ENCODE measurements at places on chromosomes 5 and 9.

GRCh38 chr5:32531885-32532520 is 53.4 kb upstream of the SUB1 start:
- peak; percentile 31 for DNase-seq

DNA sequence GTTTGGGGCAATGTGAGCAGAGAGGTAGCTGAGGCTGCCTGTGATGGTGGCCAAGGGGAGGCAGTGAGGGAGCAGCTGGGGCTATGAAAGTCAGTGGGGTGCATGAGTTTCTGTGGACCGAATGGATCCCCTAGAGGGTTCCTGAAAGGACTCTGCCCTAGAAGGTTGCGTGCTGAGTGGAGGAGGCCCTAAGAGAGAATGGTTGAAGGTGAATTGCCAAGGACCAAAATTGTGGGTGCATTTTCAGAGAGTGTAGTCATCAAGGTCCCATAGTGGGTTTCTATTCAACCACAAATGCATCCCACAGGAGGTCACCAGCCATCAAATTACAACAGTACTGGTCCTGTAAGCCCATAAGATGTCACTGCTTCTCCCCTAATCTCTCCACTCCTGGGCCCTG is 298.3 kb downstream of the CDK5RAP2 start:
- no peak for DNase-seq

- no peak for DNase-seq
Observed at GRCh38 chr9:80699511-80699998, 989.8 kb downstream of the TLE1 start.

DNA sequence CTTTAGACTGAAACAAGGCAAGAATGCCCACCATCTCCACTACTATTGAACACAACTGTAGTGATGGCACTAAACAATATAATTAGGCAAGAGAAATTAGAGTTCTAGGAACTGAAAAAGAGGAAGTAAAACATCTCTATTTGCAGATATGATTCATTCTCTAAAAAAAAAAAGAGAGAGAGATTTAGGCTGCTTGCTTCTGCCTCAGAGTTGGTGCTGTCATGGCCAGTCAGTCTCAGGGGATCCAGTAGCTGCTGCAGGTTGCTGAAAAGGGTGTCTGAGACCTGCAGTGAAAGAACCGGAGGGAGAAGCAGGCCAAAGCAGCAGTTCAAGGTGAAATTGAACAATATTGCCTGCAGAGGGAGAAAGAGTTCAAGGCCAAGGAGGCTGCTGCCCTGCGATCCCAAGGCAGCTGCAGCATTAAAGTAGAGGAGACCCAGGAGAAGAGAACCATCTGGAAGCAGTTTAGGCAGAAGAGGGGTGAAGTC is 72.5 kb downstream of the AP3B1 start:
- DNase-seq = no peak

DNA sequence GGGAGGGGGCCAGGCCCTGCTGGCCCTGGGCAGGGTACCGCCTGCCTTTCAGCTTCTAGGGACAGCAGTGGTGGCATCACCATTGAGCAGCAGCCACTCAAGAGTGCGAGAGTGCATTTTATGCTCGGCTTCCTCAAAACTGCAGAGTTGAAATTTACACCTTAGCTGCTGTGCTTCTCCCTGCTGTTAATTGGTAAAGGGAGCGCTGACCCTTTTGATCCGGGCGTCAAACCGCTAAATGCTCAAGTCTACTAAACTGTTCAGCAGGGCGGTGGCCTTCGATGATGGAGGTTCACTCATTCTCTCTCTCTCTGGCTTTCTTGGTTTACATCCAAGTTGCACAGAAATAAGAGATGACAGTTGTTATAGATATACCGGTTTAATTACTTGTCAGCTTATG is 368.6 kb upstream of the IRX2 start:
- DNase-seq = no peak

DNA sequence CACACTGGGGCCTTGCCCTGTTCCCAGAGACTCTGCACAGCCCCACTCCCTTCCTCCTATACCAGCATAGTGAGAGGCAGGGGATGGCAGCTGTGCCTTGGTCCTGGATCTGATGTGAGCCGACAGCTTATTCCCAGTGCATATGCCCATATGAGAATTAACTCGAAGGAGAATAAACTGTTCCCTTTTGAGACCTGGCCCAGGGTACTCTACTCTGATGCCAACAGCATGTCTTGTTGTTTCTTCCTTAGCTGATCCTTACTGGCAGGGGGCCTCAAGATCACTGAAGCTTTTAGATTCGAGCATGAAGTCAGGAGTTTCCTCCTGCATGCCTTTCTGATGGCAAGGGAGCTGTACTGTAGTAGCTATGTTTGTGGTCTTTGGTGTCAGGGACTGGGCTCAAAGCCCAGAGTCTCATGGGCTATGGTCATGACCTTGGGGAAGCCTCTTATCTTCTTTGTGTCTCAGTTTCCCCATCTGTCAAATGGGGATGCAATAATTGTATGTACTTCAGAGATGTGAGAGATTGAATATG is 57.1 kb downstream of the DOCK2 start:
- DNase-seq = no peak

GRCh38 chr5:129460936-129461710 is 1.0 kb downstream of the ADAMTS19 start:
- no peak for DNase-seq

DNA sequence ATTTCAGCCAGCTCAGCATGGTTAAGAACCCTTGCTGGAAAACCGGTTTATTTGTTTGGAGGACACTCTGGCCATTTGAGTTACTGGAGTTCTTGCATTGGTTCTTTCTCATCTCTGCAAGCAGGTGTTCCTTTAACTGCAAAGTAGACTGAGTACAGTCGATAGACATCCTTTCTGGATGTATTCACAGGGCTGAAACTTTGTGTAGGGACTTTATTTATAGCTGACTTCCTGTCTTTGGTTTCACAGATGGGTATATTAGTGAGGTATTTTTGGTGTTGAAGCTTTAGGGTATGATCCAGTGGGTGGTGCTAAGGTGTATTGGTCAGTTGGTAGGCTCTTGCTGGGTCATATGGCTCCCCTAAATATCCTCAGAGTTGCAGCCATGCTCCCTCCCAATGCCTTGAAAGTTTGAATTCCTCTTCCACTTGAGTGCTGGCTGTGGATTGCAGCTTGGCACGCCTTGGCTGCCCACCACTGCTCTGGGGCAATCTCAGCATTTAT is 666.0 kb upstream of the COX7C start:
- no peak for DNase-seq

GRCh38 chr9:125854553-125855275 is 107.5 kb downstream of the PBX3 start:
- DNase-seq = no peak

DNA sequence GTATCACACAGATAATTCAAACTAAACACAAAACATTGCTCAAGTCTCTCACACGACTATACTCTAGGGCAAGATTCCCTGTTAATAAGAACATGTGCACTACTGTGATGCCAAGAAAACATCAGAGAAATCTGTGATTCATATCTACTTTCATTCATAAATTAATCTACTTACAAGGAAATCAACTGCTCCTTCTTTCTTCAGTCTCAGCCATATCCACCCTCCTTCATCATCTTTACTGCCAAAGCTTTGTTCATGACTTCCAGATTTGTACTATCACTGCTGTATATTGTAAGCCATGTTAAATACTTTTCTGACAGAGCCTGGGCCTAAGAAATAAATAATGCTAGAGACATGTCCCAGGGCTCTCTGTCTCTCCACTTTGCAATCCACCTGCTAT is 35.1 kb downstream of the CTNNAL1 start:
- DNase-seq = no peak

DNA sequence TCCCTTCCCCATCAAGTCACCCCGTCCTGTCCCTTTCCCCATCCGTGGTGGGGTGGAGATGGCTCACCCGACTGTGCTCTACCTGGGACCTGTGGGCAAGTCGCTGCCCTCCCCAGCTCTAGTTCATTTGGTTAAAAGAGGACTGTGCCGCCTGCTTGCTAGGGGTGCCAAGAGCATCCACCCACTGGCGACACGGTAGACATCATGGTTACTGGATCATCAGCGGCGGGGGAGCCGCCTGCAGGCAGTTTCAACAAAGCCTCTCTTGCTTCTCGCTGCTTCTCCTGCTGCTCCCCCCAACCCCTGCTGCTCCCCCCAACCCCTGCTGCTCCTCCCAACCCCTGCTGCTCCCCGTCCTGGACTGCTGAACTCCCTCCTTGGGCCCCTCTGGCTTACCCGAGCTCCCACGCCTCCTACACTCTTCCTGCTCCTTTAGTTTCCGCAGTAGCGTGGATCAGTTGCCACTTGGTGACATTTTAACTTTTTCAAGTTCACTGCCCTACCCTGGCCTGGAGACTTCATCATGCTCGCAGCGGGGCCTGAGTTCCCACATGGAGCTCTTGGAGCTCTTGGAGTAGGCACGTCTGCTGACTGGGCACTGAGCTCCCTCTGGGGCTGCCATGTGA is 22.0 kb upstream of the SCGB3A1 start:
- DNase-seq = no peak

- no peak for DNase-seq
Observed at GRCh38 chr5:3194684-3195083, 400.9 kb upstream of the IRX1 start.

DNA sequence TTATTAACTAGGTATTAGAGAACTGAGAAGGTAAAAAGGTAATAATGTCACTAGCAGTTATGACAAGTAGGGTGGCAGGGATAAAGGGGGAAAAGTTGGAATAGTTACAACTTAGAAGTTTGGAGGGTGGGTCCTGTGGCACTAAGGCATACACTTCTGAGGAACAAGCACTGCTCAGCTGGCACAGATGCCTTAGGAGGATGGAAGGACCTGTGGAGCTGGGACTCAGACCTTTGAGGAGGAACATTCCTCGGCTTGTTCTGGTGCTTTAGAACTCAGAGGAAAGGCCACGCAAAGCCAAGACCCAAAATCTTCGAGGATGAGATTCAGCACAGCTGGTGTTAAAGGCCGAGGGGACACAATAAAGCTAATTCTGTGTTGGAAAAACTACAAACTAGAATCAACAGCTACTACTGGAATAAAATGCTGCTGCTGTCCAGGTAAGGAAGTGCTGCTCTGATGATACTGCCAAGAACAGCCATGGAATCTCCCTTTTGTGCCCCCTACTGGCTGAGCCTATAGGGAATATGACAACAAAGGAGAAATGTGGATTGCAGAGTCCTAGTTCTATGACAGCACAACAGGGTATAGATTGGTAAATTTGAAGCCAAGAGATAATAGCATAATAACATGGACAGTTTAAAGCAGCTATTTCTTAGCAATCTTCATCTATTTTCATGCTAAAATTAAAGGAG is 126.7 kb downstream of the SLC25A46 start:
- no peak for DNase-seq

DNA sequence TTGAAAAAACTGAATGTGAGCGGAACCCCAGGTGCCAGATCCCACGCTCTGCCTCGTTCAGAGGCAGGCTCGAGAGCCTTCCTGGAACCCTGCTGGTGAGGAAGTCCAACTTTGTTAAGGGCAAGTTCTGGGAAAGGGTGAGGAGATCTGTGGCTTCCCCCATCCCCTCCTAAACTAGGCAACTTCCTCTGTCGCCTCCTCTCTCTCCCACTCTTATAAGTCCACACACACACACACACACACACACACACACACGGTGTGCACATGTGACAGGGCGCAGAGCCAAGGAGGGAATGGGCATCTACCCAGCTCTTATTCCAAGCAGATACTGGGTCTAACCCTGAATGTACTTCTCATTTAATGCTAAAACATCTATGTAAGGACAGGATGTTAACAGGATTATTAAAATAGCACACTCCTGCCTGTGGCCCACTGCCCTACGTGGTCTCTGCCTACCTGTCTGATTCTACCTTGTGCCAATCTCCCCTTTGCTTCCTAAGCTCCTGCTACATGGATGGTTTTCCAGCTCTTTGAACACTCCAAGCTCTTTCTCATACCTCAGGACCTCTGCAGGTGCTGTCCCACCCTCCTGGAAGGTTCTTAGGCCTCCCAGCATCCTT is 72.4 kb upstream of the FBXW11 start:
- DNase-seq = no peak

DNA sequence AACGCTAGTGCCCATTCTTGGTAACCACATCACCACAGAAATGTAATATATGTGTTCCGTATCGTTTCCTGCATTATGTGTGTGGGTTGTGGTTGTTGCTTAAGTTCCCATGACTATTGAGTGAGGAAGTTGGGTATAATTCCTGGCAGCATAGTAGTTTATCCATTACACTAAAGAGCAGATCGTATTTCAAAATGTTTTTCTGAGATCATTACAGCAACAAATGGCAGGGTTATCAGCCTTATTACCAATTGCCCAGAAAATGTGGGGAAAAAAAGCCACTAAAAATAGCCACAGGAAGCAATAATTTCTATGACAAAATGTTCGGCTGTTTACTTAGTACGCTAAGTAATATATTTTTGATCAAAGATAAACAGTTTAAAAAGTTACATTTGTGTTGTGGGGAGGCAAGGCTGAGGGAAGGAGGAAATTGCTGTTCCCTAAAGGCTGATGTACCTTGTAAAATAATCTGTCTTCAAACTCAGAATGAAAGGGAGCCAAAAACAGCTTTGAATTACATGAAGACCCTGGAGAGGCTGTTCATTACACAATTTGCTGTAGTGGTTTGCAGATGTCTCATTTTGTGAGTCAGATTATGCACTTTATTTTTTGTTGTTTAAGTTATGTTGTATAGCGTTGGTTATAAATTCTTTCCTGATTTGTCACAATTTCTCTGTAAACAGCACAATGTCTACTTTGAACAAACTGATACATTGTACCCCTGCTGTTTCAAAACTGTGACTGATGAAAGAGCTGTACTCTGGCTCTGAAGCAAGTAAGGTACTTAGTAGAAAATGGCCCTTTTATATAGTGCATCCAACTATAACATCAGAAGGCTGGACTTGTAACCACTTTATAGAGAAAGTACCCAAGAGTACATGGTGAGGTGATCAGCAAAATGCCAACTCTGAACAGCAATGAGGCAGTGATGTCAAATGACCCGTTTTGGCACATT is 1028.5 kb downstream of the NR2F1-AS1 start:
- no peak for DNase-seq

- DNase-seq = no peak
Observed at GRCh38 chr5:178589180-178590140, 733 bp downstream of the COL23A1 start.

DNA sequence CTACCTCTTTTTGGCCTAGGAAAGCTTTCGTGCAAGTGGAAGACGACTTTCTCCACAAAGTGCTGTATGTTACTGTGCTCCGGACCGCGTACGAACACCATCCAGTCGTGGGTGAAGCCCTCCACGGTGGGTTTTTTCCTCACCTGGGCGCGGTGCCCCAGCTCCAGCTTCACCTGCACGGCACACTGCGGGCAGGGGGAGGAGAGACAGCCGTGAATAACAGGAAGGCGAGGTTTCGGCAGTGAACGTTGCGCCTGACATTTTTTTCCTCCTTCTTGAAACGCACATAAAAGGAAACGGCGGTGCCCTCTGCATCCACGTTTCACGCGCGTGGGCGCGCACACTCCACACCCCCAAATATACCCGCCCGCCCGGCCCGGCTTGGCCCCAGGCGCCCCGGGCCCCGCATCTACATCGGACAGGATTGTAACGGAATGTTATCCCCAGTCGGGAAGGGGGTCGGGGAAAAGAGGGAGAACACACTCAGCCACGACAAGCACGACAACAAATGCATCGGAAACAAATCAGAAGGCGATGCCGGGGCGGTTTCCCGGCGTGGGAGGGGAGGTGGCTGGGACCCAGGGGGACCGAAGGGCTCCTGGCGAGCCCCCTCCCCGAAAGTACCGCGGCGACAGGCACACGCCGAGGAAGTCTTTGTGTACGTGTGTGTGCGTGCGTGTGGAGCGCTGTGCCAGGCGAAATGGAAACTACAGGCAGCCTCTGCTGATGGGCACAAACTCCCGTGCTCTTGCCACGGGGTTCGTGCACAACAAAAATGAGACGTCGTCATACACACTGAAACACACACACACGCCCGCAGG is 1.4 kb downstream of the MLLT3 start:
- DNase-seq = peak; percentile 38
